ENCODE measurements at places on chromosomes 16 and 17.

- no peak for DNase-seq
Measured at GRCh38 chr16:1048442-1049112, 24.0 kb upstream of the SSTR5 start.

DNA sequence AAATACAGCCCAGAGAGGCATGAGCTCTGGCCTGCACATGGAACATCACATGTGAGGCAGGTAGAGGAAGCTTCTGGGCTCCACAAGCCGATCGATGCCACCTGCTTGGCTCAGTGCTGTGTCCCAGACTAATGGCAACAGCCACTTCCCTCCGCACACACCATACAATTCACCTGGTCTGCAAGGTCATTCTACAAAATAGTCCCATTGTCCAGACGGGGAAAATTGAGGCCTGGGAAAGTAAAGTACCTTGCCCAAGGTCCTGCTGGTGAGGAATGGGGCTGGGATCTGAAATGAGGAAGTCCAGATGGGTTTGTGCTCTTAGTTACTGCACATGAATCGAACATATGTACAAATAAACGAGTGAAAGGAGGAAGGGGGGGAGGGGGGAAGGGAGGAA is 88.0 kb downstream of the LITAF start:
- DNase-seq = no peak

GRCh38 chr16:2751577-2752034 is 832 bp upstream of the SRRM2 start:
- no peak for DNase-seq

GRCh38 chr16:4805231-4805630 is 2.8 kb upstream of the ROGDI start:
- no peak for DNase-seq

GRCh38 chr17:7363311-7363710 is 8.4 kb downstream of the TMEM95 start:
- no peak for DNase-seq

- no peak for DNase-seq
Measured at GRCh38 chr17:77811521-77811920, 147.0 kb upstream of the TNRC6C start.

DNA sequence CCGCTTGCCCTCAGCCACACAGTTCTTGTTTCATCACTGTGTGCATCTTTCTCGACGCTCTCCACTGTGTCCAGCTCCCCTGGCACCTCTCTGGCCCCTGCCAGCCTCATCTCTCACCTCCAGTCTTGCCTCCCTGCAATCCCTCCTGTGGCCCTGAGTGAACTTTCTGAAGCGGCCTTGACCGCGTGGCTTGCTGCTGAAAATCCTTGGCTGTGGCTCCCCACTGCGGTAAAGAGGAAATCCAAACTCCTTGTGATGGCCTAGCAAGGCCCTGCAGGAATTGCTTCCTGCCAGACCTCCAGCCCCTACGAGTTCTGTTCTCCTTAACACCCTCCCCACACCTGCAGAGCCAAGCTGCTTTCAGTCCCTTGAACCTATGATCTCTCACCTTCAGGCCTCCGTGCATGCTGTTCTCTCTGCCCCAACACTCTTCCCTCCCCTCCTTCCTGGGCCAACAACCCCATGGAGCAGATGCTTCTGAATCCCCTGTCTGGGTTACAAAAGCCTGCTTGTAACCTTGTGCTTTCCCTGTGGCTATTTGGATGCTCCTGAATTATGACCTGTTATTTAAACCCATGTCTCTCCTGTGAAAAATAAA is 33.6 kb upstream of the BRD7 start:
- no peak for DNase-seq

GRCh38 chr16:11560701-11561453 is 25.8 kb downstream of the LITAF start:
- DNase-seq = peak; percentile 81

Measured in CD4-positive, alpha-beta T cell treated with Interferon gamma for 1 hour (primary cell).